ENCODE measurements at places on chromosomes 6 and 20. TPM values are rescaled to one million over a fixed set of nuclear protein-coding genes. Genes with fewer than 3 reads are reported as not detected.

IFNGR1 gene
- 65.3 TPM for total RNA-seq

ABHD16B gene
- total RNA-seq, result 1.6 TPM

KCNK15 gene
- 16.1 TPM for total RNA-seq

RBM39 gene
- total RNA-seq, result 235 TPM

SOX18 gene
- total RNA-seq, result 4.7 TPM

RCAN2 gene
- total RNA-seq, result 12.3 TPM

CCR6 gene
- not detected for total RNA-seq

QKI gene
- 63.0 TPM for total RNA-seq

RGS17 gene
- total RNA-seq, result 1.6 TPM

CEBPB gene
- total RNA-seq, result 77.2 TPM

E2F1 gene
- 2.0 TPM for total RNA-seq

VIP gene
- not detected for total RNA-seq

NHLRC1 gene
- 4.8 TPM for total RNA-seq

CNKSR3 gene
- total RNA-seq, result 23.5 TPM

RBL1 gene
- total RNA-seq, result 8.2 TPM

AGER gene
- total RNA-seq, result 3.3 TPM

ULBP2 gene
- 0.40 TPM for total RNA-seq

PRRT1 gene
- total RNA-seq, result 0.64 TPM

ELOVL4 gene
- 5.8 TPM for total RNA-seq

HNF4A gene
- total RNA-seq, result not detected

HBS1L gene
- total RNA-seq, result 72.1 TPM

OGFRL1 gene
- total RNA-seq, result 18.4 TPM

HLA-DOB gene
- total RNA-seq, result not detected

RFX6 gene
- not detected for total RNA-seq

ZNF311 gene
- total RNA-seq, result 1.9 TPM

MATN4 gene
- total RNA-seq, result not detected

BPIFB1 gene
- 2.1 TPM for total RNA-seq

POU3F2 gene
- not detected for total RNA-seq

FARS2 gene
- total RNA-seq, result 11.6 TPM

DPPA5 gene
- total RNA-seq, result not detected

WFDC12 gene
- total RNA-seq, result not detected

GDAP1L1 gene
- total RNA-seq, result not detected

TBC1D22B gene
- 27.0 TPM for total RNA-seq
